Activated naive CD4-positive, alpha-beta T cell treated with Interleukin-2 at 50 U/mL for 16 hours (primary cell): ENCODE measurements at places on chromosomes 7 and 10.

DNA sequence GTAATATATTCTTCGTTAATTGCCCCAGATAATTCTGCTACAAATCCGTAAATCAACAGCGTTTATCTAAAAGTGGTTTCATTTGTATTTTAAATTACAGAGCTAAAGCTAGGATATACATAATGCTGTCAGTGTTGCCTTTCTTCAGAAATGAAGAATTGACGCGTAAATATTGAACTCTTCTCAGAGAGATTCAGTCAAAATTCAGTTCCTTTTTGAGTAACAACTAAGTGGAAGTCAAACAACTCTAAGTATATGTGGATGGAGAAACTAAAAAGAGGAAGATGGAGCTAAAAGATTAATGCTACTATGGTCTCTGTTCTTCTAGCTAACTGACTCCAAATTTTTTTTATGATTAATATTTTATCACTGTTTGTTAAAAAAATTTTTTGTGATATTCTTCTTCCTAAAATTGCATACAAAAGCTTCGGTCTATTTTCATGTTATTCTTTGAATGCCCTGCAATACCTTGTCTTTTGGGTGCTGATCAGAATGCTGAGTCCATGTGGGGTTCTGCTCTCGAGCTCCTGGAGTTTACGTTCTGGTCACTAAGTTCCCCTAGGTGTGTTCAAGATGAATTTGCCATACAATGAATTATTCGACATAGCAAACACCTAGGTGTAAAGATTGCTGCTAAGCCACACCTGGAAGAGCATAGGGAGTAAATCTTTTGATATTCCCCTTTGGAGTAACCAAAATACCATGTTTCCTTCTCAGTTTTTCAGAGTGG lies 20.7 kb downstream of the MDFIC start:
- no peak for DNase-seq

GRCh38 chr7:155358066-155358947 lies 60.6 kb downstream of the INSIG1 start:
- no peak for DNase-seq

DNA sequence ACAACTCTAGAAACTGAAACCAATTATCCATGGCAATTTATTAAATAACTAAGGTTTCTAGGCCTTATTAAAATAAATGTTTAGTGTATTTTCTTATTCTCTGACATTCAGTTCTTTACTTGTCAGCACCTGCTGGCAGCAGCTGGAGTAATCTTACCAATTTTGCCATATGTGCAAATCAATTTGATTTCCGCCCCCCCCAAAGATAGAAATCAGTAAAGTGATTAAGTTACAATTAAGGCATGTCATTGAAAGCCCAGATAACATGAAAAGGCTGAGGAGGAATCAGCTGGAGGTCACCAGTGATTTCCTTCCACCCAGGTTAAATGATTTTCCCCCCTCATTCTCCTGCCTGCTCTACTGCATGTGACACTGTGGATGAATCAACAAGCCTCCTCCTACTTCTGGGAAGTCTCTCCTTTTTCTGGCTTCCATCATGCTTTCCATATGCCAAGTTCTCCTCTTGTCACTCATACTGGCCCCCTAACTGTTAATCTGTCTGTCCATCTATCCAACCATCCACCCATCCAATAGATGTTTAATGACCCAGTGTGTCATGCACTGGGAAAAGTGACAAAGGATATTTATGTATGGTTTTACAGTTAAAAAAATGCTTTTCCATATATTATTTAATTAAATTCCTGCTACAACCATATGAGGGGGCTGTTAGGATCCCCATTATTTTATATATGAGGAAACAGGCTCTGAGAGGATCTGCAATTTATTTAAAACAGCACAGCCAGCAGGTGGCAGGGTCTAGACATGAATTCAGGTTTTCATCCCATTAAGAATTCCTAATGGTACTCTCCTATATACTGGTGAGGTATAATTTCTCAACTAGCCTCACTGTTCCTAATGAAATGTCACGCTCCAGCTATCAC lies 116.5 kb downstream of the ATXN7L1 start:
- DNase-seq: peak; percentile 16

- no peak for DNase-seq
Observed at GRCh38 chr10:119860866-119861607, 11.6 kb downstream of the MCMBP start.

DNA sequence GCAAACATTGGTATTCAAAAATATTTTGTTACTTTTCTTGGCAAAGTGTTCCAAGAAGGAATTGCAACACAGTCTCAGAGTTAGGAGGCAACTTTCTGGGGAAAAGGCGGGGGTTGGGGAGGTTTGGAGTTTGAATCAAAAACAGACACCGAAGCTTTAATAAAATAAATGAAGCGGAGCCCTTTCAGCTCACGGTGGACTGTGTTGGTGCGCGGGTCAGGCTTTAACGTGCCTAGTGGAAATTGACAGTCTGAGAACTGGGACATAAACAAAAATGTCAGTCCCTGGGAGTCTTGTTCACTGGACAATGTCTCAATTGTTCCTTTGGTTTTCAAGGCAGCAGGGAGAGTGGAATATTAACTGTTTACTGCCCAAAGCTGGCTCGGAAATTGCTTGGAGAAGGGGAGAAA lies 109.3 kb downstream of the TCF7L2 start:
- DNase-seq: no peak

- DNase-seq: no peak
Observed at GRCh38 chr7:140402178-140402835, 1.6 kb upstream of the RAB19 start.

- no peak for DNase-seq
Observed at GRCh38 chr7:116901143-116901542, 38.8 kb downstream of the CAPZA2 start.

DNA sequence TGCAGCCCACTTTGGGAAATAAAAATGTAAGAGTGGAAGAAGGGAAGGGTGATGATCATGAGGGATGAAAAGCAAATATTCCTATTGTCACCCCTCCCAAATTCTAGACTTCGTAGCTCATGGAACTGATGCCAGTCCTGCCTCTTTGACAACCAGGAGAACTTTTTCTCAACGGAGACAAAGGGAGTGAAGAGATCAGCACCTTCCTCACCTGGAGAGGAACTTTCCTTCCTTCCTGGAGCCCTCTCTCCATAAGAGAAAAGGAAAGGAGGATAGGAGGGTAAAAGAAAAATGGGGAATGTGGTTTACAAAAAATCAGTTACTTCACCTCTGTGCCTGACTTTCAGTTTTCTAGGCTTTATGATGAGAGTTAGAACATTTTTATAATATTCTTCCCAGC lies 3.4 kb downstream of the TBX20 start:
- DNase-seq: no peak

DNA sequence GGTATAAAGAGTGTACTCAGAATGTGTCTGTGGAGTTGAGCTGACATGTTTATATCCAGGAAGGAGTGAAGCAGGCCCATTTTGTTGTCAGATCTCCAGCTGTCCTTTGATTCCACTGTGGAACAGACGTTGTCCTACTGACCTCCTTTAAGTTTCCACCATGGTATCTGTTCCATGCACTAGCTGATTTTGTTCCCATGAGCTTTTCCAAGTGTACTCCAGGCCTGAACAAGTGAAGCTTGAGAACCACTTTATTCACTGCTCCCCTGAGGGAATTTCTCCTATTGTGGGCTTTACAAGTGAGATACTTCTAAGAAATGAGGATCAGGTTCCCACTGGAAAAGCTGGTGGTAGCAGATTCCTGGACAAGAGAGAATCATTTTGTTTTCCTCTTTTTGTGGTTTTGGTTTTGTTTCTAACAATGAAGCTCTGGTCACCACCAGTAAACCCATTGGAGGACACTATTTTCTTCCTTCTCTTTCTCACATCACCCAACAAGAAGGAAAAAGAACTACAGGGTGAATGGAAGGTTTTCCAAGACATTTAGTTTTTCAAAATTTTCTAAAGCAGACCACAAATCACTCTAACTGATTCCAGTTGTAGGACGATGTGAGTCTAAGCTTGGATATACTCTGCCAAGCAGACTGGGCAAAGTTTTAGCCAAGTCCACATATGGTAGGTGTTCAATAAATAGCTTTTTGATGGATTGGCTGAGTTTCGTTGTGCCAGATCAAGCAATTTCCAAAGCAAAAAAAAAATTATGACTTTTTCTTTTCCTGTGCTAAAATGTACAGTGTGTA lies 144.2 kb downstream of the JCAD start:
- no peak for DNase-seq

- no peak for DNase-seq
Observed at GRCh38 chr10:129096065-129096984, 370.7 kb upstream of the MGMT start.

GRCh38 chr10:24622781-24623301 lies 100.8 kb downstream of the ARHGAP21 start:
- no peak for DNase-seq

- no peak for DNase-seq
Observed at GRCh38 chr10:69657430-69657829, 27.4 kb downstream of the FAM241B start.

DNA sequence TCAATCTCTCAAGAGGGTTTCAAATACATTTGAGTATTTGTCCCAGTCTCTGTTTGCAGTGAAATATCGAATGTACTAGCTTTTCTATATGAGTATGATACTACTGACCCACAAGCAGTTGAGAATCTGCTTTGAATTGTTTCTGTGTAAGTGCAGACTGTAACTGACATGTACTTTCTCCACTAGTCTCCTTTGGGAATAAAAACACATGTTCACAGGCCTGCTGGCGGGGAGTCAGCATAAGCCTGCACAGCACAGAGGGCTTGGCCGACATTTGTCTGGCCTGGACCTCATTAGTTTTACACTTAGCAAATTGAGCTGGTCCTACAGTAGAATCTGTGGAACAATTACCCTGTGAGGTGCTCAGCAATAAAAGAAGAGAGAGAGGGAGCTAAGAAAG lies 72.6 kb downstream of the ITGB8 start:
- DNase-seq: no peak

DNA sequence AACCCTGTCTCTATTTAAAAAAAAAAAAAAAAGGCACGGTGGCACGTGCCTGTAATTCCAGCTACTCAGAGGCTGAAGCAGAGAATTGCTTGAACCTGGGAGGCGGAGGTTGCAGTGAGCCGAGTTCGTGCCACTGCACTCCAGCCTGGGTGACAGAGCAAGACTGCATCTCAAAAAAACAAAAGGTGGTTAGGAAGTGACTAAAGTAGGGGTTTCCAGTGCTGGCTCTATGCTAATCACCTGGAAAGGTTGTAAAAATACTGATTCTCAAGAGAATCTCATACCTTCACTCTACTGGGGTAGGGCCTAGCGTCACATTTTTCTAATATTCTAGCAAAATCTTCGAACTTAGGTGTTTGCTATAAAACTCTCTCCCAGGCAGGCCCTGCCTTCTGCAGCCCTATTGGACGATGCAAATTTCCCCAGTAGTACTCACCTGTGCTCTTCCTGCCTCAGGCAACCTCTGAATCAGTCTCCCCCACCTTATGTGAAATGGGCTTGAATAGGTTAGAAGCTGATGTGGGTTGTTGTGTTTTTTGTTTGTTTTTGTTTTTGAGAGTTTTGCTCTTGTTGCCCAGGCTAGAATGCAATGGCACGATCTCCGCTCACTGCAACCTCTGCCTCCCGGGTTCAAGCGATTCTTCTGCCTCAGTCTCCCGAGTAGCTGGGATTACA lies 3.5 kb downstream of the ZP3 start:
- no peak for DNase-seq

- DNase-seq: no peak
Observed at GRCh38 chr10:70054902-70055301, 2.3 kb downstream of the MACROH2A2 start.

DNA sequence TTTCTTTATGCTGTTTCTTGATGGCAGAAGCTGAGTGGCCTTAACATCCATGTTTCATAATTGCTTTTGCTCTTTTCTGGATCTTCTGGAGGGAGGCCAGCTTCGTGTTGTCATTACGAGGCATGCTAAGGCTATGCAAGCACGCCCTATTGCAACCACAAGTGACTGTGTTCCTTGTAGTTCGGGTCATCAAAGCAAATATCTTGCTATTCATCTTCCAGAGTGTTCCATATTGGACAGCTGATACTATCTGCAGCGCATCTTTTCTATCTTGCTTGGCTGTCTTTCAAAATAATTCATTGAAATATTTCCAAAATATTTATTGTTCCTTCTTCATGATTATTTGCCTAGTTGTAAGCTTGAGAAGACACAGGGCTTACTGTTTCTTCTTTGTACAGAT lies 5.0 kb downstream of the EPHB6 start:
- no peak for DNase-seq

DNA sequence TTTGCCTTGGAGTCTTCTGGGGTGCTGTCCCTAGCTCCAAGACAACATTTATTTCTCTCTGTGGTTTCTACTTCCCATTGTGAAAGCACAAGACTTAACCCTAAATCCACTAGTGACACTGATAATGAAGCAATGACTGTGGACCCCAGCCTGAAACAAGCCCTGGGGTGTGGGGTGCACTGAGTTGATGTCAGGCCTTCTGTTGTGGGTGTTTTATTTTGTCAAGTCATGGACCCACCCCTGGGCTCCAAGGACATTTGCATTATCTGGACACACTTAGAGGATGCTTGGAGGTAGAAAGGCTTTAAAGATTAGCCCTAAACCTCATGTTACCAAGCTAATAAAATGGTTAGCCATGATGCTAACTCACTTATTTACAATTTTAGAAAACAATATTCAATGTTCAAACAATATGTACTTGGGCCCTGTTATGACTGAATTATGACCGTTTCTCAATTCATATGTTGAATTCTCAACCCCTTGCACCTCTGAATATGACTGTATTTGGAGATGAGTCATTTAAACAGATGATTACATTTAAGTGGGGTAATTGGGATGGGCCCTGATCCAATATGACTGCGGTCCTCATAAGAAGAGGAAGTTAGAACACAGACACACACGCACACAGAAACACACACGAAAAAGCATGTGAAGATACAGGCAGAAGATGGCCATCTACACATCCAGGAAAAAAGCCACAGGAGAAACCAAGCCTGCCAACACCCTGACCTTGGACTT lies 137.2 kb upstream of the IGFBP3 start:
- no peak for DNase-seq

GRCh38 chr10:97111615-97112014 lies 74.1 kb downstream of the SLIT1 start:
- no peak for DNase-seq

DNA sequence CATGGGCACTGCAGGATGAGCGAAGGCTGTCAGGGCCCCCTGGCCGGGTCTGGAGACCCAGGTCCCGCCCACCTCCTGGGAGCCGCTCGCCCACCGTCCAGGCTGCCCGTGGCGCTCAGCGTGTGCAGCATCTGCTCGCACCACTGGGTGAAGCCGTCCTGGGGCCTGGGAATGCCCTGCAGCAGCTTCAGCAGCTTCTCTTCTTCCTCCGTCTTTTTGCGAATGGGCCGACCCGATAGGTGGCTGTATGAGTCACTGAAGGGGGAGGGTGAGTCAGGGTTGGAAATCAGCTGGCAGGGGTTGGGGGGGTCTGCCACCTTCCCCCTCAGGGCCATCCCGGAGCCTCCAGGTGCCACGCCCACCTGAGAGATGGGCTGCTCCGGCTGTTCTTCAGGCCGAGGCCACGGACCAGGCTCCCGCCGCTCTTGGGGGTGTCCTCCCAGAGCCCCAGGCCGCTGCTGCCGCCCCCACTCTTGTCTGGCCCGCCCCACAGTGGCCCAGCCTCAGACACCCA lies 8.7 kb downstream of the GNB2 start:
- no peak for DNase-seq

DNA sequence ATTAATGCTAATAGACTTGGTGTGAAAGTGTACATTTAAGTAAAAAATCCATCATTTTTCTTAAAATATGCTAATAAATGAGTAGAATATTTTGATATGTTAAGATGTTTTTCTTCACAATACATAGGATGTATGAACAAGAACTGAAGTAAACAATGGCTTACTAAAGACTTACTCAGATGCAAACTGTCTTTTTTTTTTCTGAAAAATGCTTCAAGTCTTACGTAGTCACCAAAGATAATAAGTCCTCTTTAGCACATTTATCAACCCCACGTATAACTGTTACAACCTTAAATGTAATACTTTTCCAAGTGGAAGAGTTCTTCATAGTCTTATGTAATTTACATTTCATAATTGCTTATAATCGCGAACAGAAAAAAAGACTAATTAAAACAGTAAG lies 54.8 kb downstream of the MDFIC start:
- DNase-seq: no peak
